Cardiac muscle cell (in vitro differentiated cells and primary cell): ENCODE measurements at places on chromosomes 13 and 19. TPM values are rescaled to one million over a fixed set of nuclear protein-coding genes. Genes with fewer than 3 reads are reported as not detected.

Gene KLK8
- not detected in 2 replicates for total RNA-seq

Gene TTC9B
- not detected in 2 replicates for total RNA-seq

Gene IZUMO2
- not detected in 2 replicates for total RNA-seq

- no peak for DNase-seq
These were observed 26.3 kb downstream of the SIPA1L3 start for GRCh38 chr19:37932985-37933936.

GRCh38 chr13:68030152-68030809, 800.1 kb upstream of the PCDH9 start:
- DNase-seq, result no peak

DNA sequence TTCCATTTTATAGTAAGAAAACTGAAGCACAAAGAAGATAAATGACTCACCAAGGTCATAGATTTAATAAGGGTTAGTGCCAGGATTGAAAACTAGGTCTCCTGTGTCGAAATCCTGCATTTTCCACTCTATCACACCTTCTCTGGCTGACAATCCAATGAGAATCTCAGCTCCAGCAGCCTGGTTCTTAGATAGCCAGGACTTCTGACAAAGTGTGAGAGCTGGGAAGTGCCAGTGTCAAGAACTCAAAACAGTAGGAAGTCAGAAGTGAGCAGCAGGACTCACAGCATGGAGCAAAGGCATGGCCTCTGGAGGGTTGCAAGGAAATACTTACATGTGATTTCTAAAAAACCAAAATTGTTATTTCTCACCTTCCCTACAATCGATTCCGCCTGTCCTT, 24.3 kb downstream of the KCTD12 start:
- peak; percentile 83 for DNase-seq

- peak; percentile 59 for DNase-seq
These were observed 30.9 kb upstream of the KCTD12 start for GRCh38 chr13:76917095-76917494.

GRCh38 chr13:48121733-48122132, 26.8 kb upstream of the MED4 start:
- DNase-seq, result peak; percentile 38

Gene F10
- 5.5 and 6.6 TPM in 2 replicates for total RNA-seq

Gene ZNF569
- total RNA-seq, result 5.7 and 7.7 TPM in 2 replicates

DNA sequence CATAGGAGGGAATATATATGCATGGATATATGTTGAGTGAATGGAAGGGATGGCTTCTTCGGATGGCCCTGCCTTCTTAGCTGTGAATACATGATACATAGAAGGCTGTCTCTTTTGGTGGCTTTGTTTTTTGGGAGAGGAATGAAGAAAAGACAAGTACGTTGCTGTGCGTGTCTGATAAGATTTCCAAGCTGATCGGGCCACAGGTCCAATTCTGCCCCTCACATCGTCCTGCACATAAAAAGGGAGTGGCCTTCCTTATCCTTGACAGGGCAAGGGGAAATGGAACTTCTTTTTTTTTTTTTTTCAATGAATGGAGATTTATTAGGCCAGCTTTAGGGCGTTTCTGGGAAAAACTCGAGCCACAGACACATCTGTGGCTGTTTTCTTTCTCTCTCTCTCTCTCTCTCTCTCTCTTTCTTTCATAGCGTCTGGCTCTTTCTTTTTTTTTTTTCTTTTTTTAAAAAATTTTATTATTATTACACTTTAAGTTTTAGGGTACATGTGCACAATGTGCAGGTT, 103.8 kb upstream of the SPATA13 start:
- DNase-seq, result no peak

GRCh38 chr13:100728201-100728600, 53.6 kb upstream of the TMTC4 start:
- DNase-seq, result no peak

- no peak for DNase-seq
These were observed 115.8 kb downstream of the NBEA start for GRCh38 chr13:35057858-35058257.

Gene SLC5A5
- 0.04 and 0.21 TPM in 2 replicates for total RNA-seq

DNA sequence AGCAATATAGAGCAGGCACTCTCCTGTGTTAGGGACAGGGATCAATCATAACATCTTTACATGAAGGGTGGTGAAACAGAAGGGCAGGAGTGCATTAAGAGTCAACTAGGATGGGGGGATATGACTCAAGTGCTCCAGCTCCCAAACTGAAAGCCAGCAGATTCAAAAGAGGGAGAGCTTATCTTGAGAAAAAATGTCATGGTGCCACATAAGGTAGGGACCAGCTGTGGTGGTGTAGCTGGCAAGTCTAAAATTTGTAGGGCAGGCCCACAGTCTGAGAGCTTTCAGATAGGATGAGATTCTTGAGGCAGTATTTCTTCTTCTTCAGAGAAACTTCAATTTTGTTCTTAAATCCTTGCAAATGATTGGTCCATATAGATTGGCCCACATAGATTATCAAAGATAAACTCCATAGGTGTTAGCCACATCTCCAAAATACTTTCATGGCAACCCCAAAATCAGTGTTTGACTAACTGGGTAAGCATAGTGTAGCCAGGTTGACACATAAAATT, 19.1 kb downstream of the DNAJC15 start:
- no peak for DNase-seq

DNA sequence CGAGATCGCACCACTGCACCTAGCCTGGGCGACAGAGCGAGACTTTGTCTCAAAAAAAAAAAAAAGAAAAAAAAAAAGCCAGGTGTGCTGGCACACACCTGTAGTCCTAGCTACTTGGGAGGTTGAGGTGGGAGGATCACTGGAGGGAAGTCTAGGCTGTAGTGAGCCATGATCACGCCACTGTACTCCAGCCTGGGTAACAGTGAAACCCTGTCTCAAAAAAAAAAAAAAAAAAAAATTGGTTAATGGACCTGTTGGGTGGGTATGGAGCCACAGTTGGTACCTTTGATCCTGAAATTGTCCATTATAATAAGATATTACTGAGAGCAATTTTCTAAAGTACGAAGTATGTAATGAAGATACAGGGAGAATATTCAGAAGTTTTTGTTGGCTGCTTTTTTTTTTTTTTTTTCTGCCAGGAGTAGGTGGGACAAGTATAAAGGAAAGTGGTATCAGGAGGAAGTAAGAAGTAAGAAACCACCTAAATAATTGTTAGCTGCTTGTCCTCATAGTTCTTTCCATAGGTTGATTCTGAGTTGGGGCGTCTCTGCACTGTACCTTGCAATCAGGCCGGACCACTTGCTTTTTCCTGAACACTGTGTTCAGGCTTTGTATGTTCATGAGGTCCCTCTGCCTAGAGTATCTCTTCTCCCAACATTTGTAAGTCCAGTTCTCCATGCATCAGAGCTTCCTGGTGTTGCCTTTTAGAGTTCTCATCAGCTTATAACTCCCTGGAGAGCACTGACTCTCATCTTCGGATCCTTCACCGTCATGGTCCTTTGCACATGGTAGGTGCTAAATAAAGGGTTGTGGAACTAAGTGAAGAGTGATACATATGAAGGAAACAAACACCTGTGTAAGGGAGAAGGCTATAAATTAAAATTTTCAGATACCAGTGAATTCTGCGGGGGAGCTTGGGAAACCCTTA, 31.7 kb downstream of the ARHGAP35 start:
- no peak for DNase-seq

- DNase-seq, result no peak
These were observed 1.5 kb upstream of the TUBB4A start for GRCh38 chr19:6503407-6504201.

GRCh38 chr13:25468325-25469168, 96.8 kb downstream of the ATP8A2 start:
- peak; percentile 61 for DNase-seq

- DNase-seq, result no peak
These were observed 7.7 kb downstream of the RAB11B start for GRCh38 chr19:8397746-8398310.

- DNase-seq, result peak; percentile 82
These were observed 14.7 kb upstream of the ADGRE5 start for GRCh38 chr19:14366529-14366928.

Gene KLK4
- total RNA-seq, result not detected in 2 replicates

DNA sequence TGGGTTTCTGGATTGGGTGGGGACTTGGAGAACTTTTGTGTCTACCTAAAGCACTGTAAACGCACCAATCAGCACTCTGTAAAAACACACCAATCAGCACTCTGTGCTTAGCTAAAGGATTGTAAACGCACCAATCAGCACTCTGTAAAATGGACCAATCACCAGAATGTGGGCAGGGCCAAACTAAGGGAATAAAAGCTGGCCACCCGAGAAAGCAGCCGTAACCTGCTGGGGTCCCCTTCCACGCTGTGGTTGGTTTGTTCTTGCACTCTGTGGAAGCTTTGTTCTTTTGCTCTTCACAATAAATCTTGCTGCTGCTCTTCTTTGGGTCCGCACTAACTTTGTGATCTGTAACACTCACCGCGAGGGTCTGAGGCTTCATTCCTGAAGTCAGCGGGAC, 37.3 kb downstream of the LIG4 start:
- DNase-seq, result no peak

Gene MYO16
- 0.15 and 0.18 TPM in 2 replicates for total RNA-seq

GRCh38 chr19:21823224-21823623, 12.8 kb downstream of the ZNF43 start:
- no peak for DNase-seq

- no peak for DNase-seq
These were observed 18.6 kb downstream of the BRD4 start for GRCh38 chr19:15313649-15314279.

Gene SIAH3
- total RNA-seq, result 2.2 and 3.9 TPM in 2 replicates
